ENCODE measurements at places on chromosomes 13 and 19.

DNA sequence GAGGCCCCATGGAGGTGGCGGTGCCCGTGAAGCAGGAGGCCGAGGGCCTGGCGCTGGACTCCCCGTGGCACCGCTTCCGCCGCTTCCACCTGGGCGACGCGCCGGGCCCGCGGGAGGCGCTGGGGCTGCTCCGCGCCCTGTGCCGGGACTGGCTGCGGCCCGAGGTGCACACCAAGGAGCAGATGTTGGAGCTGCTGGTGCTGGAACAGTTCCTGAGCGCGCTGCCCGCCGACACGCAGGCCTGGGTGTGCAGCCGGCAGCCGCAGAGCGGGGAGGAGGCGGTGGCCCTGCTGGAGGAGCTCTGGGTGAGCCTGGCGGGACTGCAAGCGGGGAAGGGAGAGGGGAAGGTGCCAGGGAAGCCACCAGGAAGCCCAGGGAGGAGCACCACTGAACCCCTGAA, 5.8 kb downstream of the ZNF444 start:
- no peak for DNase-seq

DNA sequence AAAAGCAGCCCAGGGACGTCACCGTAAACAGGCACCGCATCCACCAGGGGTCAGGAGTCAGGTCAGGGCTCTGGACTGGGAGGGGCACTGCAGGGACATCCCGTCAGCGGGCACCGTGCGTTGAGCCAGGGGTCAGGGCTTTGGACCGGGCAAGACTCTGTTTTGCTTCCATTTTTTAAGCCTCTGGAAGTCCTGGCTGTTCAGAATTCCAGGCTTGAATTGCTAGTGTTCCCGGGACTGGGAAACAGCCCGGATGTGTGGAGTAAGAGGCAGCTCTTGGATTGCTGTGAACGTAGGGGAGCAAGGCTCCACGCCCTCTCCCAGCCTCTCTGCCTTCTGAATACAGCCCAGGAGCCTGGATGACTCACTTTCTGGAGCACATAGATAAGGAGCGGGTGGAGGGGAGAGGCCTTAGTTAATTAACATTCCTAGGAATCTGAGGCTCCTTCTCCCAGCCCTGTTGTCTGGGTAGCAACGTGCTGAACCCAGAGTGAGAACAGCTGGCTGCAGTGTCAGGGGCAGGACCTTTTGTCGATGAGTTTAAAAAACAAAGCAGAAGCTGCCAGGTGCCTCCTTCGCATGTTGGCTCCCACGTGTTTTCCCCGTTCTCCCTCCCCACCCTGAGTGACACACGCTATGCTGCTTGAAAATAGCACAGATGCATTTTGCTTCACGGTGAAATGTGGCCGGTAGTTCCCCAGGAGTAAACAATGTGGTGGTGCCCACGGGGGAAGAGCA, 21.9 kb downstream of the ATP11A start:
- DNase-seq, result no peak

- no peak for DNase-seq
Observed at GRCh38 chr13:51645761-51646670, 61.8 kb downstream of the WDFY2 start.

- no peak for DNase-seq
Observed at GRCh38 chr13:97011446-97012131, 17.3 kb upstream of the OXGR1 start.

GRCh38 chr13:60398379-60398891, 1.4 kb downstream of the TDRD3 start:
- DNase-seq, result no peak

DNA sequence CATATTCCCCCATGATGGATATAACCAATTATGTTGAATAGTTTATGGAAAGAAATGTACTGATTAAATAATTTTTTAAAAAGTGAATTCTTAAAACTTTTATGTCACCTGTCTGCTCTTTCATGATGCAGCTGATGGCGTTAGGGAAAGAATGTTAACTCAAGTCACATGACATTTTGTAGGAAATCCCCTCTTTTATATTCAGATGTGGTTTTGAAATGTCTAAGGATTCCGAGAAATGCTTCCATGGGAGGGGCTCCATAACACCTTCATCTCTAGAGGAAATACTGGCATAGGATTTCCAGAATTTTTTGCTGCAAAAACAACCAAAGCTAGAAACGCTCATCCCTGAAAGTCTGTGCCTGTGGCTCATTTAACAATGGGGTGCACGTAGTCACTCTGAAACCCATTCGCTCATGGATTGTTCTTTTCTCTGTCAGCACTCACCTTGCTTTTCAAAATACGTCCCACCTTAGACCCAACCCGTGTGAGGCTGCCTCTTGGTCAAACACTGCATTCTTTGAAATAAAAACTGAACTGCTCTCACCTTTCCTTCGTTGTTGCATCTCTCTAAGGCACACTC, 288.9 kb downstream of the SHISA2 start:
- DNase-seq, result no peak

GRCh38 chr19:7897292-7897691, 6.4 kb upstream of the MAP2K7 start:
- no peak for DNase-seq

GRCh38 chr13:80574113-80574850, 233.4 kb upstream of the SPRY2 start:
- DNase-seq, result no peak

- DNase-seq, result no peak
Observed at GRCh38 chr19:2371656-2372055, 11.6 kb downstream of the TMPRSS9 start.

DNA sequence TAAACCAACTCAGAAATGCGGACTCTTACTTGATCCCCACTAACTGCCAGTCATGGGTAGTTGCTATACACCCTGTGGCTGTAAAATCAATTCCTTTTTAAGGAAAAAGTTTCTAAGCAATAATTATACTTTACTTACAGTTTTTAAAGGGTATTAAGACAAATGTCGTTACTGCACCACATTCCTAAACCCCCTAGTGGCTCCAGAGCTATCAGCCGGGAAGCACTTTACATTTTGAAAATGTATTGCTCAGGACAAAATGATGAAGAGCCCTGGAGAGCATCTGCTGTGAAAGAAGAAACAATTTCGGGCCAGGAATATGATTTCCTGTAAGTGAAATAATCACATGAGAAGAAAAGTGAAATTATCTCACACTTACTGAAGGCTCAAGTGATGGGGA, 36.7 kb downstream of the DCLK1 start:
- no peak for DNase-seq

All from substantia nigra (tissue), 51 donors.